ENCODE measurements at places on chromosomes 7 and 10.

- no peak for DNase-seq
These were observed 479.8 kb upstream of the MKI67 start for GRCh38 chr10:128606055-128606454.

GRCh38 chr7:410395-410910 is 109.2 kb downstream of the PDGFA start:
- no peak for DNase-seq

DNA sequence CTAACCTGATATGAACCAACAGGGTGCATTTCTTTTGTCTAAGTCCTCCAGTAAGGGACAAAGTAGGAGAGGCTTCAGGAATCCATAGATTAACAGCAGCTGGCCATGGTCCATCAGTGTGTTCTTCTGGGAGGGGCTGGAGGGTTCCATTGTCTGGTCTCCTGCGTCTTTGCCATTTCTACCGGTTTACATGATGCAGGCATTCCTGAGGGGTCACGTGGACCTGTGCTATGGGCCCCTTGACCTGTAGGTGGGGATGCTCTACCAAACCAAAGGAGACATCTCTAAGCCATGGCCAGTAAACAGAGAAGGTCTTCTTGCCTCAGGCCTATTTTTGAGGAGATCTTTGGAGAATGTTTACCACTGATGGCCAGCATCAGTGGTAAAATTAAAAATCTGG is 28.7 kb upstream of the HABP2 start:
- no peak for DNase-seq

GRCh38 chr7:159120540-159120919 is 24.1 kb downstream of the VIPR2 start:
- no peak for DNase-seq

DNA sequence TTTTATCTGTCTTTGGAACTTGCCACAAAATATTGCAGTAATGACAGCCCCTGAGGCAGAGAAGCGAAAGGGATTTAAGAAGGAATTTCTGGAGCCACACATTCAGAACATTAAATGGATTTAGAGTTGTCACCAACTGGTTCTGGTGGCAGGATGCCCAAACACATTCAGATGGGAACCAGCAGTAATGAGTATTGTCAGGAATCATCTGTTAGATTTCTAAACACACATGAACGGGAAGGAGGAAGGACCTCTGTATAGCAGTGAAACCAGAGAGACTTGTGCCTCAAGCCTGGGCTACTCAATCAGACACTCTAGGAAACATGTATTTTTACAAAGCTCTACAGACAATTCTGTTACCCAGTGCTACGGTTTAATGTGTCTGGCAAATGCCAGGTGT is 103.8 kb upstream of the CCNY start:
- DNase-seq = no peak

- DNase-seq = peak; percentile 82
These were observed 173.1 kb downstream of the PTPRN2 start for GRCh38 chr7:158414486-158414961.

GRCh38 chr7:150665089-150665748 is 20.3 kb upstream of the GIMAP2 start:
- DNase-seq = no peak

DNA sequence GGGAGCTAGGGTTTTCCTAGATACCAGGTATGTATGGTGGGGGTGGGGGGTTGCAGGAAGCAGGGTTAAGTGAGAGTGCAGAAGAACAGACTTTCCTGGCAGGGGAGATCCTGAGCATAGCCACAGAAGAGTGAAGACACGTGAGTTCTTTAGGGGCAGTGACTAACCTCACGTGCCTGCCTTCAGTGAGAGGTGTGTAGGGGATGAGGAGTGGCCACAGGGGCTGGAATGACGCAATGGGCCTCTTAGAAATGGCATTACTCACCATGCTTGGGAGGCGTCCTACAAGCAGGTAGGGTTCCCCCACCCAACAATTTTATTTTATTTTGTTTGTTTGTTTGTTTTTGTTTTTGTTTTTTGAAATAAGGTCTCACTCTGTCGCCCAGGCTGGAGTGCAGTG is 698.6 kb upstream of the NRP1 start:
- DNase-seq = peak; percentile 13

- DNase-seq = no peak
These were observed 144.7 kb upstream of the LYZL1 start for GRCh38 chr10:29144126-29144525.
